ENCODE measurements at places on chromosomes 12 and 14.

DNA sequence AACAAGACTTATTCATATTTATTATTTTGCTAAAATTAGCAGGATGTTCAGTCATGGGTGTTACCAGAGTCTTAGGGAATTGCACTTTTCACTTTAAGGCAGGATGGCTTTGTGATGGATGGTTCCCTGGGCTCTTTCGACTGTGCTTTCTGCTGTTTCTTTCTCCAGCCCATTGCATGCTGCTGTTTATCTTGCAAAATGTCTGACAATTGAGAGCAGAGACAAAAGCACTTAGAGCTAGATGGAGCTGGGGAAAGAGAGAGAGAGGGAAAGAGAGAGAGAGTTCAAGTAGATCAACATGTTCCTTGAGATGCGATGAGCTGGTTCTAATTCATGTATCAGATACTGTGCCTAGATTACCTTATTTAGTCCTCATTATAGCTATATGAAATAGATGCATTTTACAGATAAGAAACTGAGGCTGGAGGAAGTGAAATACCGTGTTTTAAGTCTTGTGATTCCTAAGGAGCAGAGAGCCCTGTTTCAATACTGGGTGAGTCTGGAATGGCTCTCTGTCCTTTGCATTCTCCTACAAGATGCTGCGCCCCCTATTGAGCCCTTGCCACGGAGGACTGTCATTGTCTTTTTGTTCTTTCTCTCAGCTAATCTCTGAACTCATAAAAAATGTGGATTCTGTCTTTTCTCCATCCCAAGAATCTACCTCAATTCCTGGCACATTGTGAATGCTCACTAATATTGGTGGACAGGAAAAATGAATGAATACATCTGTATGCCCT lies 227.9 kb downstream of the ALG10B start:
- no peak for DNase-seq

- no peak for DNase-seq
Measured at GRCh38 chr12:2824541-2824940, 10.3 kb downstream of the NRIP2 start.

GRCh38 chr12:112304436-112304835 lies 77.8 kb downstream of the HECTD4 start:
- DNase-seq, result no peak

DNA sequence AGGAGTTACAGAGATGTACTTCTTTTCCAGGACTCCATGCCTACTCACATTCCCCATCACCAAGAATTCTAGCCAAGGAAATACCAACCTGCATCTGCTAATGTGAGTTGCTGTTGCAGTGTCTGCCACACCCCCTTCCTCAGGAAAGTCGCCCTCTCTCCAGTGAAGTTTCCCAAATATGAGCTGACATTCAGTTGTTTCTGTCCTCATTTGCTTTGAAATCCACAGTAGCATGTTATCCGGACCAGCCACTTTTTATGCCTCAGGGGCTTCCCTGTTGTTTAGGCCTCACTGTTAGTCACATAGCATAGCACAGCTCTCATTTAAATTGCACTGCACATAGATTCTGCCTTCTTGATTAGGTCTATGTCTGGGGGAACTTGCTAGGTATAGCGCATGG lies 212.4 kb downstream of the EGLN3 start:
- no peak for DNase-seq

DNA sequence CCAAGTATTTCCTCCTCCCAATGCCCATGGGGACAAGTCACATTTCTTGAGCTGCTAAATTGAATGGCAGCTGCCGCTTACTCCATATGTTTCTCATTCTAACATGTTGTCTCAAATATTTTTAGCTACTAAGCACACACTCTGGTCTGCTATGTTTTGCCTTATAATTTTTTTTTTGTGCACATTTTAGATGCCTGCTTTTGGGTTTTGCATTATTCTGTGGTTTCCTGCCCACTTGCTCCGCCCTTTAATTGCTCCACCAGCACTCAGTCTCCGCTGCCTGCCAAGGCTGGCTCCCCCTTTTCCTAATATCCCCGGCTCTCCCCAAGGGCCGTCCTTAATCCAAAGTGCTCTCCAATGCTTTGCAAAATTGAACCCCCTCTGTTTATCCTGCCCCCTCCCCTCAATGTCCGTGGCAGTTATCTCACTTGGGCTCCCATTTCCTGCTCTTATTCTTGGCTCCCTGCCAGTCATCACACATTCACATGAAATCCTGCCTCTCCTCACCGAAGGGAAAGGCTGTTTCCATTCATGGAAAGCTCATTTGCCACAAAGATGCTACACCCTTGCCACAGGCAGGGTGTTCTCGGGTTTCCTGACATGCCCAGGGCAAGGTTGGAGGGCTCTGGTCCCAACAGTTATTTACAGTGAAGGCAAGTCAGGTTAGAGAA lies 79.4 kb downstream of the C12orf75 start:
- no peak for DNase-seq

- no peak for DNase-seq
Measured at GRCh38 chr12:49549735-49550692, 11.2 kb downstream of the KCNH3 start.

GRCh38 chr14:75501080-75501479 lies 21.2 kb upstream of the BATF start:
- no peak for DNase-seq

- no peak for DNase-seq
Measured at GRCh38 chr12:106300761-106301160, 1.8 kb upstream of the TCP11L2 start.

GRCh38 chr12:97306147-97306546 lies 156.5 kb upstream of the RMST start:
- no peak for DNase-seq

- DNase-seq, result no peak
Measured at GRCh38 chr14:85421186-85421877, 108.6 kb upstream of the FLRT2 start.

- no peak for DNase-seq
Measured at GRCh38 chr12:121858662-121859572, at the start of gene HPD. TSS of gene HPD (minus strand) at chr12:121858859. CDS start at chr12:121858823, 36 bp downstream.

- DNase-seq, result no peak
Measured at GRCh38 chr12:128637642-128638606, 185.8 kb downstream of the SLC15A4 start.

DNA sequence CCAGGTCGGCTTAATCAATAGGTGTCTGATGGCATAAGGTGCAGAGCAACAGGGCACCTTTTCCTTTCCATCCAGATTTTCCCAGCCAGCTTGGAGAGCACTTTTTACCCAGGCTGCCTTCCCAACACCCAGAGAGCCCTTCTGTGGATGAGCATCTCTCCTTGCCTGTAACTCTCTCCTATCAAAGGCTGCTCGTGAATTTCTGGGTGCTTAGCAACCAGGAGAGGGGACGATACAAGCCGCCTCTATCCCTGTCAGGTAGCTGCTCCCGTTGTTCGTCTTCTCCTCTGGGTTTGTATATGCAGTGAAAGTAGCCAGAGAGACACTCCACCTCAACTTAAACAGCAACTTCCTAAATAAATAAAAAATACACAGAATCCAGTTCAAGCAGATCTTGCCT lies 124.2 kb downstream of the CACNA1C start:
- no peak for DNase-seq

DNA sequence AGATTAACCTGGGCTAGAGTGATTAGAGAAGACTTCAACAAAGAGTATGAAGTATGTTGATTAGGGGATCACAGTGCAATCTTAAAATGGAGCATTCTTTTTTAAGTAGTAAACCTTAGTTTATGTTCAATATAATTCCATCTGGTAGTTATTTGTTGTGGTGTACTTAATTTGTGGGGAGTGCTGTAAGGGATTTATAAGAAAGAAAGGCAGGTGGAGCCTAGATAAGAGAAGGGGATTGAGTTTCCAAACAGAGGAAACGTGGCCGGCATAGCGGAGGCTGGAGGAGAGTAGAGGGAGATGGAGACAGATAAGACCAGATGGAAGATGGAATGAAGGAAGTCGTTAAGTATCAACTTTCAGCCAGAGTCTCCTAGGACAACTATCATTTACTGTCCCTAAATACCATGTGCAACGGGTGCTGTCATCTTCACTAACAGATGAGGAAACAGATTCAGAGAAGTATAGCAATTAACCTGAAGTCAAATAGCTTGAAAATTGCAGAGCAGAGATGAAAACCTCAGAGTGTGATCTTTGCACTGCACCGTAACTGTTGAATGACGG lies 38.1 kb downstream of the GOLGA5 start:
- no peak for DNase-seq

DNA sequence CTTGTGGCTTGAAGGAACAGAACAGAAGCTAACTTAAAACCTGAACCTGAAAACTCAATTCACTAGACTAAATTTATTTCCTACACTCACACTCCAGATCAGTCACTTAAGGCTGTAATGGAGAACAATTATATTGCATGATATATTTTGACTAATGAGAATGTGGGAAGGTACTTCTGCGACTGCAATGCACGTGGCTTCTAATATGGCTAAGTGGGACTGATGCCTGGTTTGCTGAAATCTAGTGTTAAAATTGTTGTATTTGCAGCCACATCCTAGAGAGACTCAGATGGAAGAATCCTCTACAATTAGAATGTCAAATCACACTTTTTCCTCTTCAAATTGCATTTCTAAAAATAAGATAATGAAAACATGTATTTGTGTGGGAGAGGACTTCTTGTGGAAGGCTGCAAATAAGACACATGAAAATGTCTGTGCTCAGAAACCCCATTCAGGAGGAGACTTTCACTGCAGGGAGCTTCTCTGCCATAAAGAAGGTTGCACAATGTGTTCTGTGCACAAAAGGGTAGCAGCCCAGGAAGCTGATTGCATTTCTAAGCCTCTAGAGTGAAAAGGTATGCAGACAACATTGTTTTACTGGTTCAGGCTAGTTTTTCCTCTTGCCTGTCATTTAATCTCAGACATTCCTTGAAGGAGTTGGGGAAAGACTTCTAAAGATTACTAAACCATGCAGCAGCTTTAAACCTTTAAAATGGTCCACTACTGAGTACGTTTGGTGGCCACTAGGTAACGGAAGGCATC lies 224.3 kb downstream of the NEDD1 start:
- no peak for DNase-seq

GRCh38 chr12:125015680-125016310 lies 22.4 kb downstream of the BRI3BP start:
- DNase-seq, result no peak

GRCh38 chr12:106551410-106551809 lies 31.4 kb upstream of the RFX4 start:
- DNase-seq, result no peak

- DNase-seq, result peak; percentile 49
Measured at GRCh38 chr14:99246536-99247097, 25.4 kb downstream of the BCL11B start.

- DNase-seq, result no peak
Measured at GRCh38 chr14:23269193-23269592, 16.7 kb downstream of the HOMEZ start.

- no peak for DNase-seq
Measured at GRCh38 chr12:16603260-16603915, 2.6 kb downstream of the LMO3 start.

GRCh38 chr12:49910331-49911212 lies 6.9 kb upstream of the FAIM2 start:
- no peak for DNase-seq

- no peak for DNase-seq
Measured at GRCh38 chr12:113413488-113413939, 8.7 kb upstream of the SDSL start.

- DNase-seq, result no peak
Measured at GRCh38 chr12:113598815-113599406, 127.2 kb upstream of the LHX5 start.

GRCh38 chr12:104197264-104197663 lies 18.3 kb upstream of the TXNRD1 start:
- DNase-seq, result no peak

GRCh38 chr14:99574099-99574880 lies 29.7 kb downstream of the CCDC85C start:
- no peak for DNase-seq

DNA sequence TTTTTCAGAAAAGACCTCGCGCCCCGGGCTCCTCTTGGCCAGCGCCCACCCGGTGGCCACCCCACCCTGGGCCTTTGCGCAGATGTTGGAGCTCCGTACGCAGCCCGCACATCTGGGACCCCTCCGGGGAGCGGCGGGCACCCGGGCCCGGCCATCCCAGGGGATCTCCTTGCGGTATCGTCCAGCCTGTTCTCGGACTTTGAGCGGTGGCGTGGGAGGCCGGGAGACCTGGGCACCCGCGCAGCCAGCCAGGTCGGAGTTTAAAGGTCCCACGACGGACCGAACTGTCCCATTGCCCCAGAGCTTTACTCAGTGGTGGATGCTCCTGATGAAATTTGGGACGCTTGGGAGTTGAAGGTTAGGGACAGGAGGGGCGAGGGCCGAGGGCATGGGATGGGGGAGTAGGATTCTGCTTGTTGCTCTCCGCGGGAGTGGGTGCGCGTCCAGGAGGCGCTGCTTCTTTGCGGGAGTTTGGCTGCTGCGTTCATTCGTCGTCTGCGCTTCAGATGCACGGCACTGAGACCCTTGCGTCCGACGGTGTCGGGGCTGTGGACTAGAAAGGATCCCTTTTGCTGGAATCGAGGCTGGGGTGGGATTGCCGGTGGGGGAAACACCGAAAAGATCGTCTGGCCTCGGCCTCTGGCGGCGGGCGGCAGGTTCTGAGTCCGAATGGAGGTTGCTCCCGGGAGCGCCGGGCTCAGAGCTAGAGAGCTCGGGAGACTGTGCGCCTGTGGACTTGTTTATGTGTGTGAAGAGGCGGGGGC lies 1.4 kb downstream of the NTF3 start:
- DNase-seq, result no peak

DNA sequence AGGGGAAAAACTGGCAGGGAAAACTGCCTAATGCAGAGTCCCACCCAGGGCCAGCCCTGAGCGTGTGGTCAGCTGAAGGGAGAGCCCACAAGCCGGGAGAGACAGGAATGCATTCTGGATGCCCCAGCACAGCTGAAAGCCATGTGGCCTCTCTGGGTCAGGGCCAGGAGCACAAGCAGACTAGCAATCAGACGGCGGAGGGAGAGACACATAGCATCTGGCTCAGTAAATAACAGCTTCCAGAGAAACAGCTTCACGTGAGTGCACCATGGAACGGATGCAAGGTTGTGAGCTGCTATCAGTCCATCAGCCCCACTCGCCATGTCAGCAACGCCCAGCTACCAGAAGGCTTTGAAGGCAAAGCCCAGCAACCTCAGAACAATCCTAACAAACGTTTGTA lies 28.2 kb upstream of the TMEM106C start:
- DNase-seq, result no peak

DNA sequence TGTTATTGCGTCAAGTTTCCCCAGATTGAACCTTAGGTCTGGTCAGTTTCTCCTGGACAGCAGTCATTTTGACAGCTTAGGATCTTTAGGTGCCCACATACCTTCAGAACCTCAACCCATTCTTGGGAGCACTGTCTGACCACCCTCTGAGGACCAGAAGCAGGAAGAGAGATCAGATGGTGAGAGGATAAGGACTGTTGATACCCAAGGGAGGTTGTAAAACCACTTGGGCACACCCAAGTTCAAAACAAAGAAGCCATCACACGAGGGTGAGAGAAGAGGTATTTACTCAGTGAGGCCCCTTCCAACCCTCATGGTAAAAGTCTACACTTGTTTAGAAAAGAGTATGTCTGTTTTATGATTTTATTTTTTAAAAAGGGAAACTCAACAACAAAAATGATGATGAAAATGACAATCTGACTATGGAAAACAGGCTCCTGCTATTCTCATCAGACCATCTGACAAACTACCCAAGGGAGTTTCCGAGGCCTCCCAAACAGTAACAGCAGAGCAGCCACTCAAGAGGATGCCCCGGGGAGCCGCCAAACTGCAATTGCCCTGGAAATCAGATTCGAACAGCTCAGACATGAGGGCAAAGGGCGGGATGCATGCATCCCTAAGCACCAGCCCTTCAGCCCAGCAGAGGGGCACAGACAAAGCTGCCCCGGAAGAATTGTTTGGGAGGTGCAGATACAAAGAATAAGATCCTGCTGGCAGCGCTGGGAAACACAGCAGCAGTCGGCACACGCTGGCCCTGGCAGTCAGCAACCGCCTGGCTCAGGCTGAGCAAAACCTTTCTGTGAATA lies 162.6 kb upstream of the PLEKHG7 start:
- no peak for DNase-seq

Data from activated naive CD4-positive, alpha-beta T cell treated with Interleukin-2 at 50 U/mL for 16 hours (primary cell).